AG09309 (cell line): ENCODE measurements at places on chromosomes 12 and 14.

- DNase-seq = no peak
Observed at GRCh38 chr14:68230950-68231717, 411.6 kb downstream of the RAD51B start.

GRCh38 chr14:89753828-89754412, 200.6 kb downstream of the EFCAB11 start:
- no peak for DNase-seq

GRCh38 chr12:11688379-11688778, 38.9 kb downstream of the ETV6 start:
- no peak for DNase-seq

GRCh38 chr12:129651951-129652350, 251.9 kb downstream of the TMEM132D start:
- DNase-seq = no peak
